Dorsolateral prefrontal cortex (tissue), 122 donors: ENCODE measurements at places on chromosomes 12 and 14. TPM values are rescaled to one million over a fixed set of nuclear protein-coding genes. Genes with fewer than 3 reads are reported as not detected.

Gene DDN
- total RNA-seq: 216 TPM

Gene ALG10
- total RNA-seq: 6.8 TPM

Gene RDH11
- total RNA-seq: 57.3 TPM

Gene IL22
- total RNA-seq: not detected

Gene ZNF891
- 5.0 TPM for total RNA-seq

Gene MMP19
- total RNA-seq: 4.6 TPM

Gene TC2N
- 8.5 TPM for total RNA-seq

Gene STX2
- 15.8 TPM for total RNA-seq

Gene GARIN6
- total RNA-seq: not detected

Gene SARNP
- 45.7 TPM for total RNA-seq

Gene PGF
- total RNA-seq: 2.5 TPM

Gene ENDOU
- 2.2 TPM for total RNA-seq

Gene CACNB3
- 101 TPM for total RNA-seq

Gene GPR68
- total RNA-seq: 3.5 TPM

Gene C12orf50
- 0.94 TPM for total RNA-seq

Gene NKX2-1
- total RNA-seq: 0.87 TPM

Gene SDS
- 8.4 TPM for total RNA-seq

Gene MGP
- 6.0 TPM for total RNA-seq

Gene WNT5B
- total RNA-seq: 4.0 TPM

Gene CLEC9A
- 2.1 TPM for total RNA-seq

Gene TAS2R46
- total RNA-seq: 2.1 TPM

Gene KCNC2
- total RNA-seq: 99.7 TPM

Gene TAS2R13
- 5.1 TPM for total RNA-seq

Gene CLEC1A
- 2.4 TPM for total RNA-seq

Gene ATG101
- total RNA-seq: 27.4 TPM

Gene AHSA1
- total RNA-seq: 164 TPM

Gene IGFBP6
- 16.2 TPM for total RNA-seq

Gene SLC10A1
- not detected for total RNA-seq

Gene GPR162
- total RNA-seq: 97.1 TPM

Gene MYO1H
- not detected for total RNA-seq

Gene C14orf132
- total RNA-seq: 141 TPM

Gene AQP2
- total RNA-seq: not detected

Gene CARMIL3
- 11.2 TPM for total RNA-seq

Gene PAPLN
- total RNA-seq: 24.2 TPM
